Activated CD8-positive, alpha-beta memory T cell treated with anti-CD3 and anti-CD28 coated beads for 1 hour (primary cell): ENCODE measurements at places on chromosomes 12 and 14.

GRCh38 chr14:89309670-89310177 is 107.3 kb downstream of the FOXN3 start:
- no peak for DNase-seq

GRCh38 chr14:71753126-71753830 is 179.0 kb upstream of the RGS6 start:
- peak; percentile 40 for DNase-seq

- peak; percentile 40 for DNase-seq
Observed at GRCh38 chr14:60721326-60722106, 2.6 kb downstream of the SIX4 start.

DNA sequence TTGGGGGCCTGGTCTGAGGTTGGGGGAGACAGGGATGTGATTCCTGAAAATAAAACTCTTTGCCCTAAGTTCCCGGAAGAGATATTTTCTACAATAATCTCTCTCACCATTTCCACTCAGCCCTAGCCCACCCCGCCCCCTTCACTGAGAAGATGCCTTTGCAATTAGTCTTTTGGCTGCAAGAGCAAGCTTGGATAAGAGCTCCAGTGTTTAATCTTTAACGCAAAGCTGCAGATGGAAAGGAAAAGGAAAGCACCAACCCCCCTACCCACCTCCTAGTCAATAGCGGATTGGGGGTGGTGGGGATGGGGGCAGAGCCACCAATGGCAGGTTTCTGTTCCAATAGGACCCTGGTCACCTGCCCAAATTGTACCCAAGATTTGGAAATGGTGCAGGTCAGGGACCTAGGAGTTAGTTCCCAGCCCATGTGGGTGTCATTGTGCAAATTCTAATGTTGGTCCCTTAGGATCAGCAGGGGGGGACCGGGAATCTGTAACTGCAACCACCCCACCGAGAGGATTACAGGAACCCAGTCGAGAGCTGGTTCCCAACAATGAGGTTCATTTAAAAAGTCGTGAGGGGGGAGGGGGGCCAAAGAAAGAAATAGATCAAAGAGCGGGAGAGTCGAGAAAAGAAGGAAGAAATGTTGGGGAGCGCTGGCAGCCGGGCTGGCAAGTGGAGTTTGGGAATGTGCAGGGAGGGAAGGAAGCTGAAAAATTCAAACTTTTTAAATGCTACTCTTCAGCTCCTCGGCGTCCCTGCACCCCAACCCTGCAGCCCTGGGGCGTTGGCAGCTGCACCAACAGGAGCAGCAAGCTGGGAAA is 1.6 kb downstream of the ZFP36L1 start:
- no peak for DNase-seq

- no peak for DNase-seq
Observed at GRCh38 chr12:34396006-34396860, 373.9 kb downstream of the ALG10 start.

DNA sequence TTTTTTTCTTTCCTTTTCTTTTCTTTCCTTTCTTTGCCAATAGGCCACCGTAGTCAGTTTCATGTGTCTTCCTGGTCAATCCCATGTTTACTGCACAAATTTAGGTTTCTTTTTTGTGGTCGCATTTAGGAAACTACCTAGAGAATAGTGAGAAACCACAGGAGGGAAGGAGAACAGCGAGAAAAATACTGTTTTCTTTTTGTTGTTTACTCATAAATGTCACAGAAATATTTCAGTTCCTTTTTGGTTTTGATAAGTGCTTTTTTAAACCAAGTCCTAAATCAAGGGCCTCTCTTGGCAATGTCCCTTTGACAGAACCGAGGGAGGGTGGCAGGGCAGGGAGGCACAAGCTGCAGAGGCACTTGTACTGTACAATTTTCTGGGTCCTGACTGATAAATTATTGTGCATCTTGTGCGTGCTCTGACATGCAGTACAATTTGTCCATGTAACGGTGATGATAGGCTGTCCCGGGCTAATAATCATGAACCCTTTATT is 326.1 kb downstream of the CACNA1C start:
- no peak for DNase-seq

DNA sequence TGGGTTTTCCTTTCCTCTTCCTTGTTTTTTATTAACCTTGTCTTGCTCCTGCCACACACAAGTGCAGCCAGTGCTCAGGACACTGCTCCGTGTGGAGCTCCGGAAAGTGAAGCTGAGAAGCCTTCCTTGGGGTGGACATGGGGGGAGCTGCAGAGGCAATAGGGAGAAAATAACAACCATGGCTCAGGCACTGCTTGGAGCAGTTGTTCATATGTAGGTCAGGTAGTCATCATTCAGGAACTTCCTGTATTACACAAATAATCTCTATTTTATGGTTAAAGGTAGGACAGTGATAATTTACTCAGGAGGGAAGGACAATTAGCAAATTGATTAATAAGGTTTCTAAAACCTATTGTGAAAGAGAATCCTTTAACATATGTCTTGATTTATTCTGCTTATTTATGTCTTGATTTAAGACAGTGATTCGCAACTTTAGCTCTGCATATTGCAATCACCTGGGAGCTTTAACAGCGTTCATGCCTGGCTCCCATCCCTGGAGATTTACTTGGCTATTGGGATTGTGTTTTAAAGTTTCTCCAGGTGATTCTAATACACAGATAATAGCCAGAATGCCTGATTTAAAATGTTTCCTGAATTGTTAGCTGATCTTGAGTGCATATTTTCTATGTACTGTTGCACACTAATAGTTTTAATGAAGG is 92.1 kb downstream of the ETV6 start:
- DNase-seq: no peak

DNA sequence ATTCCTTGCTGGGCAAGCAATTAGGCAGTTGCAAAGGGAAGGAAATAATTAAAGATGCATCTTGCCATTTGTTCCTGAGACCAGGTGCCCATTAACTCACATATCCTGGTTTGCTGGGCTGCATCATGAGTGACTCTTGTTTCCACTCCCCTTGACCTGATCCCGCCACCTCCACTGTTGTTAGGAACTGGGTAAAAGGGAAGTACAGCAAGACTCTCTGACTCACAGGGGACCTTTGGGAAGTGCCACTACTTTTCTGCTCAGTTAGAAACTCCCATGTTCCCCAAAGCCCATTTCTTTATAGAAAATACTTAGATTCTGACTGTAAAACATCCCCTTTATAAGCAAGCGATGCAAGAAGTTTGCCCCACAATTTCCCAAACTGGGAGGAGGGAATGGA is 186.0 kb upstream of the BCL2L14 start:
- DNase-seq: no peak

- DNase-seq: no peak
Observed at GRCh38 chr12:91690531-91690930, 455.1 kb downstream of the BTG1 start.

- peak; percentile 57 for DNase-seq
Observed at GRCh38 chr14:101823511-101824120, 62.1 kb downstream of the PPP2R5C start.

DNA sequence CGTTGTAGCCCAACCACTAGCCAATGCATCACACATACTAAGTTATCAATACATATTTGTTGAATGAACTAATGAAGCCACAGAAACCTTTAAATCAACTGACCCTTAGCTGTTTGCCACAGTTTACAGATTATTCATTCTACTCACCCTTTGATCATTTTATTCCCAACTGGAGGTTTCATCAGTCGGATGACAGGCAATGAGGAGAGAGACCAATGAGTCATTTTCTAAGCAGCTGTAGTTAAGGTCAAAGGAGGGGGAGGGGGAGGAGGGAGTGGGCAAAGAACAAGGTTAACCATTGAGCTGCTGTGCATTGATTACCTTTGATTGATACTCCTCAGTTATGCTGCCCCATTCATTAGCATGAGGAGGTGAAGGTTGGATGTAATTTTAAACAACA is 469.5 kb downstream of the VRK1 start:
- no peak for DNase-seq

- no peak for DNase-seq
Observed at GRCh38 chr12:54126029-54126695, 62.6 kb downstream of the SMUG1 start.
